DMS79 treated with DMSO at 0.1 percent for 48 hours (cell line): ENCODE measurements at places on chromosomes 11 and 22.

- no peak for DNase-seq
Measured at GRCh38 chr11:111019871-111020670, 225.5 kb upstream of the POU2AF2 start.

GRCh38 chr11:43582863-43583462 is 97.6 kb upstream of the HSD17B12 start:
- no peak for DNase-seq

- DNase-seq = no peak
Measured at GRCh38 chr11:122850076-122850631, 11.9 kb downstream of the CRTAM start.

- DNase-seq = peak; percentile 98
Measured at GRCh38 chr11:73856031-73856567, 20.5 kb downstream of the COA4 start.

GRCh38 chr11:103368145-103368544 is 258.9 kb downstream of the DYNC2H1 start:
- DNase-seq = no peak

GRCh38 chr22:27761665-27762064 is 39.9 kb downstream of the MN1 start:
- DNase-seq = no peak

DNA sequence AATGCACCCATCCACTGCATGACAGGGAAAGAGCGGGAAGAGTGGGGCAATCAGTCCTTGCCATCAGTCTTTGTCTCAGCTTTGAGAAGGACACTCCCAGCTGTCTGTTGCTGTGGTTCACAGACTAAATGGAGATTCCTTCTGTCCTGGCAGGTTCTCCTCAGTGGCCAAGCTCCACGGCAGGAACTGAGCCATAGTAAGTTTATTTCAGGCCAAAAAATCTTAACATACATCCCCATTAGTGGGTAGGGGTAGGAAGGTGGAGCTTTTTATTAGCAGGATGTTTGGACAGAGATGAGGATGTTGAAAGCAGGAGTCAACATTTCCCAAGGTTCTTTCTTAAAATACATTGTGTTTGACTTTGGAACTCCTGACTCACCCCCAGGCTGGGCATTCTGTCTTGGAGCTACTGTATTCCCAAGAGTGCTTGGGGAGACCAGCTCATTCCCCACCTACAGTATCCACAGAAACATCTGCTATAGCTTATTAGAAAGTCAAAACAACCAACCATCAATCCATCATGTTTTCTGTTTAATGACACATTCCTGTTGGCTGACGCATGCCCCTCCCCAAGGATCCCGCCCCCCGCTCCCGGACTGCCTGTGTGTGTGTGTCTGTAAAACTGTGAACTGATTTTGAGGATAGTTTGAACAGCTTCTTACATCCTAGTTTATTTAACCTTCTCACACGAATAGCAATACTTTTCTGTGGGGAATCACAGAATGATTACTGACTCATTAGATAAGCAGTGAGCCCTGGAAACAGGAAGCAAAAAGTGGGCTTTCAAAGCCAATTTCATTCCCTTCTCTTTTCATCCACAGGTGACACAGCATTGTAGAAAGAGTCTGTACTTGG is 109.5 kb downstream of the CCDC81 start:
- no peak for DNase-seq

GRCh38 chr11:128518493-128519207 is 68.7 kb downstream of the ETS1 start:
- DNase-seq = peak; percentile 21

DNA sequence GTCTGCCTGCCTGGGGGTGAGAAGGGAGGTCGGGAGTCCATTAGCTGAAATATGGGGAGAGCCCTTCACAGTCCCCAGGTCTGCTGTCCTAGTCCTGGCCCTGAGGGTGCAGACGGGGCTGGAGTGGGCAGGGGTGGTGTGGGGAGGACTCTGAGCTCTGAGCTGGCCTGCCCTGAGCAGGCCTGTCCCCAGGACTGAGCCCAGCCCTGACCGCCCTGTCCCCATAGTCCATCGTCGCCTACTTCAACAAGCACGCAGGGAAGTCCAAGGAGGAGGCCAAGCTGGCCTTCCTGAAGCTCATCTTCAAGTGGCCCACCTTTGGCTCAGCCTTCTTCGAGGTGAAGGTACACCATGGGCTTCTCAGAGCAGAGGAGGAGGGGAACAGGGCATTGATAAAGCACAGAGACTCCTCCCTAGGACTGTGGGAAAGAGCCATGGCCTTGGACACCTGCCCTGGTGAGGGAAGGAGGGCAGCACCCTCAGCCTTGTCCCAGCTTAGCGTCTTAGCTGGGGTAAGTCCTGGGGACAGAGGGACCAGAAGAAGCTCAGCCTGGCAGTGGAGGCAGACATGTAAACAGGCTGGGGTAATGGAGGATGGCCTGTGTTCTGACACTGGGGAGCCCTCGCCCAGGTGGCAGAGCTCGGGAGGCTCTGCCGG is 83.7 kb downstream of the MYO7A start:
- no peak for DNase-seq

DNA sequence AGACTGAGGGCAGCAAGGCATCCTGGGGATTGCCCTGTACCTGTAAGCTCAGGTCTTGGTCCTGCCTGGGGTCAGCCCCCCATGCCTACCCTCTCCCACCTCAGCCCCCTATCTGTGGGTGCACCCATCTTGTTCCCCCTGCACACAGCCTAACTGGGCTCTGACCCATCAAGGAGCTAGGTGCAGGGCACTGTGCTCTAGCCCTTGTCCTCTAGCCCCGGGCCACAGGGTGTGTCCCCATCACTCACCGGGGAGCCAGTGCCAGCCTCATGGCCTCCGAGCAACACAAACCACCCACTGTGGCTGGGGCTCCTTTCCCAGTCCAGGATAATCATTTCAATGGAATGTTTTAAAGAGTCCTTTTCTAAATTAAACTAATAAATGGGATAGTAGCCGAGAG is 293.9 kb upstream of the PLET1 start:
- DNase-seq = no peak

- DNase-seq = no peak
Measured at GRCh38 chr22:22916952-22917290, 29.3 kb downstream of the IGLL5 start.

DNA sequence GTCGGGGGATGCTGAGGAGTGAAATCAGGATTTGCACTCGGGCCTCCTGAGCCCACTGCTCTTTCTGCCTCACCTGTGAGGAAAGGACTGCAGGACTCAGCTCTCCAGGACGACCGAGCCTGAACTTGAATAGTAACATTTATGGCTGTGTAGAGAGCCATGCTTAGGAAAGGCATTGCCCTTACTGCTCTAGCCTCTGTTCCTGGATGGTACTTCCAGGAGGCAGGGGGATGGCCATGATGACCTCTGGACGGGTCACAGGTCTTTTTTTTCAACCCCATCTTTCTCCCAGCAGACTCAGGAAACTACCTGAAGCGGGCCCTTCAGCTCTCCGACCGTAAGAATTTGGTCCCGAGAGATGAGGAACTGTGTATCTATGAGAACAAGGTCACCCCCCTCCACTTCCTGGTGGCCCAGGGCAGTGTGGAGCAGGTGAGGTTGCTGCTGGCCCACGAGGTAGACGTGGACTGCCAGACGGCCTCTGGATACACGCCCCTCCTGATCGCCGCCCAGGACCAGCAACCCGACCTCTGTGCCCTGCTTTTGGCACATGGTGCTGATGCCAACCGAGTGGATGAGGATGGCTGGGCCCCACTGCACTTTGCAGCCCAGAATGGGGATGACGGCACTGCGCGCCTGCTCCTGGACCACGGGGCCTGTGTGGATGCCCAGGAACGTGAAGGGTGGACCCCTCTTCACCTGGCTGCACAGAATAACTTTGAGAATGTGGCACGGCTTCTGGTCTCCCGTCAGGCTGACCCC is 11.3 kb downstream of the ANKK1 start:
- DNase-seq = no peak

- no peak for DNase-seq
Measured at GRCh38 chr11:34411791-34412190, 26.9 kb upstream of the CAT start.

DNA sequence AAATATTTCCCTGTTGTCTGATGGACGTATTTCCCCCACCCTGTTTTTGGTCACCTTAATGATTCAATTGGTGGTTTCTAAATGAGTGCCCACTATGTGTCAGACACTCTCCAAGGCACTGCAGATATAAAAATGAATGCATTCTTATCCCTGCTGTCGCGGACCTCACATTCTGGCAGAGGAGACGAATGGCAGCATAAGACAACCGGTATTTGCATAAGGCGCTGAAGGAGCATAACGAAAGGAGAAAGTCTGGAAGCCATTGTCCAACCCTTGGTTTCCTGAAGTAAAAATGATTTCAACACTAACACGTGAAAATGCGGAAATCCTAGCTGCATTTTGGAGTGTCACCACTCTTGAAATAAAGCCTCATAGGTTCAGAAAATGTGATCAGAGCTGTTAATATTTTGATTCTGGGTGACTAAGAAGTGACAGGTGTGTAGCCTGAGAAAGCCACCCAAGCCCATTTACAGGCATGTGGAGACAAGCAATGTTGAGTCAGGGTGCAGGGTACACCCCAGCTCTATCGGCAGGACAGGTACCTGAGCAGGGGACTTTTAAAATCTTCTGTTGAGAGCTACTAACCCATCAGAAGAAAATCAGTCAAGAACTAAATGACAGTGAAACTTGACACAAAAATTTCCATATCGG is 10.1 kb upstream of the GAB2 start:
- DNase-seq = no peak

DNA sequence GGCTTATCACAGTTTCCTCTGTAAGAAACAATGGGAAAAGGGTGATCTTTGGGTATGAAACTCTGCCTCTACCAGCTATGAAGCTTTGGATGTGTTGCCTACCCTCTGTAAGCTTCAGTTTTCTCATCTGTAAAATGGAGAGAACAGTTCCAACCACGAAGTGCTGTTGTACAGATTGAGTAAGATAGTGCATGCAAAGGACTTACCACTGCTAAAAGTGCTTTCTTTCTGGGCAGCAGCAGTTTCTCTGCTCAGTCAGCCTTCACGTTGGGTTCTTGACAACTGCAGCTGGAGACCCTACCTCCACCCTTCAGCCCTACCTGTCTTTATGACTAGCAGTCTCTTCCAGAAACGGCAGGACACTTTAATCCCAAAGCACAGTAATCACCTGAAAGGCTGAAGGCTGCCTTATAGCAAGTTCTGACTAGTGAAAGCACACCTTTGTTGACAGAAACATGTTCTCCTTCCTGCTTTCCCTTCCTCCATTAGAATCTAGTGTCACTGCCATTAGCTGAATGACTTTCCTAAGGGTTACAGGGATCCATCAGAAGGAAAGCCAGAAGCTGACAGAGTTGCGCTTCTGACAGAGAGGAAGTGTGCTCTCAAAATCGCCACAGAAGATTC is 91.4 kb downstream of the RPL27A start:
- DNase-seq = no peak

DNA sequence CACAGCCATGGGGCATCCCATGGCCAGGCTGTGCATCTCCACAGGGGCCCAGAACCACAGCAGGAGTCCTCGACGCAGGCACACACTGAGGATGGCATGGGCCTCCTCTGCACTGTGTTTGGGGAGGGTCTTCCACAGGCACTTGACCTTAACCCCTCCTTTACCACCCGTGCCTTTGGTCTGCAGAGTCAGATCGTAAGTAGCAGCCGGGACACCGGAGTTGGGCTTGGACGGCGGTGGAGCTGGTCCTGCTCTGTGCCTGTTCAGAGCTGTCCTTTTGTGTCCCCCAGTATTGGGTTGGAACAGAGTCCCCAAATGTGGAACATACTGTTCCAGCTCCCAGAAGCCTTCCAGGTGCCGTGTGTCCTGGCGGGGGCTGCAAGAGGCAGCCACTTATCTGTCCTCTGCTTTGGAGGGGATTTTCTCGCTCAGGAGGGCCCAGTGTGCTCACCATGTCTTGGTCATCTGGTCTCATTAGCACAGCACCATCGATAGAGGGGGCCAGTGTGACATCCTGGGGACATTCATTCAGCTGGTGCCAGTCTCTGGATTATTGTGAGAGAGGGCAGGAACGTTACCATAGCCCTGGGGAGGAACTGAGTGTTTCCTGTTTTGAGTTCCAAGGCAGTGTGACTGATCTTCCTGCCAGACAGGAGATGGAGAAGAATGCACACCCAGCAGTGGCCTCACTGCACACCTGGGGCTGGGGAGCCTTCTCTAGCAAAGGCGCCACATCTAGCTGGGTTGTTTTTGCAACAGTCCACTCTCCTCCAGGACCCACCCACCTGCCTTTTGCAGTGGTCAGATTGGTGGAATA is 12.4 kb downstream of the CRELD2 start:
- DNase-seq = peak; percentile 65

GRCh38 chr22:46641811-46642266 is 21.7 kb downstream of the GRAMD4 start:
- DNase-seq = no peak

GRCh38 chr11:40754297-40754696 is 705.2 kb downstream of the LRRC4C start:
- DNase-seq = no peak

DNA sequence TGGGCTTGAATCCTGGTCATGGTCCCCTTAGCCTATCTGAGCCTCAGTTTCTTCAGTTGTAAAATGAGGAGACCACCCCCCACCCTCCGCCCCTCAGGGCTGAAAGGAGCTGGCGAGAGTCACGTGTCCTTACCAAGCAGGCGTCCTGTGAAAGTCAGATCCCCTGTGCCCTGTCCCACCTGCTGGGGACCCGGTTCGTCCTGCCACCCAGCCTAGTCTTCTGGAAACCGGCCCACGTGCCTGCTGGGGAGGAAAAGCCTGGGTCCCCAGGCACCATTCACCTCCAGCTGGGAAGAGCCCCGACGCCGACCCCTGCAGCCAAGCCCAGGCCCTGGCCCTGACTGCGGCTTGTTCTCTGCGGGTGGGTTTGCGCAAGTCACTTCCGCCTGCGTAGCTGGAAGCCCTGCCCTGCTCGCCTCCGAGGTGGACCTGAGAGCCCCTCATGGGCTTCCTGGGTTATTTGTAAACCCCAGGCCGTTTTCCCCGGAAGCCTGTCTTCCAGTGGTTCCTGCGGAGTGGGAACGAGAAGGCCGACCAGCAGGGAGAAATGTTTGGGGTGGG is 679 bp upstream of the SSH3 start:
- peak; percentile 46 for DNase-seq

GRCh38 chr11:65246506-65246905 is 15.3 kb upstream of the POLA2 start:
- no peak for DNase-seq

DNA sequence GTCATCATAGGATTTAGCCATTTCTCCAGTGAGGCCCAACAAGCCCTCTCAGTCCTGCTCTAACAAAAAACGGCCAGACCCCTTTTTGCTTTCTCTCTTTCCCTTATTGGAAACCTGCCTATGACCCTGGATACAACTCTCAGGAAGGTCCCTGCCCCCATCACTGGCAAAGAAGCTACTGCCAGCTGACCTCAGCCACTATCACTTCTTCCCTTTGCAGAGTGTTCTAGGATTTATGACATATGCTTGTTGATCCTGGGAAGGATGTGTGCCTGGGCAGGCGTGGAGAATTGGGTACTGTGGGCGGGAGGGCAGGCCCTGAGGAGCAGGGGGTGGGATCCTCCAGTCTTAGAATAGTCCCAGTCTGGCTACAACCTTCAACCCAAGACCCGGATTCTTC is 7.5 kb downstream of the PGAP2 start:
- no peak for DNase-seq

DNA sequence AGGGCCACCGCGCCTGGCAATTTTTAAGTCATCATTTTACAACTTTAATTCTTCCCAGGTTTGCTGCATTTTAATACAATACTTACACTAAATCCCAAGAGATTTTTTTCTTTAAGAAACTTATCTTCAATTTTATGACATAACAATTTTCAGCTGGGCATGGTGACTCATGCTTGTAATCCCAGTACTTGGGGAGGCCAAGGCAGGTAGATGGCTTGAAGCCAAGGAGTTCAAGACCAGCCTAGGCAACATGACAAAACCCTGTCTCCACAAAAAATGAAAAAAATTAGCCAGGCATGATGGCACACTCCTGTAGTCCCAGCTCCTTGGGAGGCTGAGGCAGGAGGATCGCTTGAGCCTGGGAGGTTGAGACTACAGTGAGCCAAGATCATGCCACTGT is 38.8 kb downstream of the CLDN25 start:
- DNase-seq = no peak
